ENCODE measurements at places on chromosomes 5 and 9.

GRCh38 chr5:55338810-55339243, 31.0 kb downstream of the MTREX start:
- peak; percentile 29 for DNase-seq

GRCh38 chr9:23662320-23662719, 163.7 kb downstream of the ELAVL2 start:
- DNase-seq: no peak

GRCh38 chr9:135971111-135971766, 10.1 kb upstream of the UBAC1 start:
- no peak for DNase-seq

DNA sequence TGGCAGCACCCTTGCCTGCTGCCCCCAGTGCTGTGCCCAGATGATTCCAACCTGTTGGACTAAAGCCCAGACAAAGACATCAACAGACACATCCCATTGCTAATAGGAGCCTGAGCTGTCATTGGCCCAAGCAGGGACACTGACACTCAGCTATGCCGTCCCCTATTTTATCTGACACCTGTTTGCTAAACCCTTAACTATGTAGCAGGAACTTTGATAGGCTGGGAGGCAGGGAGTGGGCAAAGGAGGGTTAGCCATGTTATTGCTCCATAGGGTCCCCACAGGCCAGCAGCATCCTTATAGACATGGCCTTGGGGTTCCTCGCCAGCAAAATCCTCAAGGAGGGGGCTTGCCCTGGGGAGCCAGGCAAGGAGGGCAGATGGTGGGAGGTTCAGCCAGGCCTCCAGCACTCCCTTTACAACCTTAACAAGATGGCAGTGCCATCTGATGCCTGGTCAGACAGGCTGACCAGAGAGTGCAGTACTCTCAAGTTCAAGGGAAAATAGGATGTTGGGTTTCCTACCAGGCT, 50.4 kb upstream of the CDKN2AIPNL start:
- no peak for DNase-seq

GRCh38 chr5:154756009-154756867, 1.1 kb downstream of the LARP1 start:
- peak; percentile 23 for DNase-seq

- DNase-seq: no peak
Observed at GRCh38 chr5:17838469-17838868, 204.2 kb downstream of the TAF11L14 start.

GRCh38 chr9:77981332-77981731, 50.3 kb downstream of the GNAQ start:
- no peak for DNase-seq

GRCh38 chr5:4976902-4977301, 163.2 kb upstream of the ADAMTS16 start:
- no peak for DNase-seq

DNA sequence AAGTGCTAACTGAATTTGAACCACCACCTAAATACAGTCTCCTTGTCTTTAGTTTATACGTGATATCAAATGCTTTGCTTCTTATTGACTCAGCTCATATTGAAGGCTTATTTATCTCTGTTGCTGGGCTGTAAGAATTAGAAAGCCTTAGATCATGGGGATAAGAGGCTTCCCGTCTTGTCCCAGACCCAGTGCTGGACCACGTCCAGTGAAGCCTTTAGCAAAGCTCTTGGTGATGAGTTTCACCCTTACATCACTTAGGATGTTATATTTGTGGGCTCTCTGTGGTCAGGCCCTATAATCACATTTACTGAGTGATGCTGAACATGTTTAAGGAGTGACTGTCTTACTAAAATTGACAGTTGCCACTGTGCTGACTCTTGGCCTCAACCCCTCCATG, 11.2 kb downstream of the FAM240B start:
- no peak for DNase-seq

DNA sequence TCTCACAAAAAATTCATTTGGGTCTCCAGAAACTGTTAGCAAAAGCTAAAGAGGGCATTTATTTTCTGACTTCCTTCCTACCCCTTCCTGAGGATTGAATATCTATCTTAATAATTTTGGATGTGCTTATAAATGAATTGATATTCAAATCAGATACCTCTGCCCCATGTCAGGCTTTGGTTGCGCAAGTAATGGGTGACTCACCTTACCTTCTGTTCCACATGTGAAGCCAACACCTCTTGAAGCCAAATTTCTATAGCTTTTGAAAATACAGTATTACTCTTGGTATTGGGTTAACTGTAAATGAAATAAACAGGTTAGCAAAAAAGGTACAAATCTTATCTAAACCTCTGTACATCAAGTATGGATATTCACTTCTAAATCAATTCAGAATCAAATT, 122.0 kb downstream of the PRDM6 start:
- no peak for DNase-seq

DNA sequence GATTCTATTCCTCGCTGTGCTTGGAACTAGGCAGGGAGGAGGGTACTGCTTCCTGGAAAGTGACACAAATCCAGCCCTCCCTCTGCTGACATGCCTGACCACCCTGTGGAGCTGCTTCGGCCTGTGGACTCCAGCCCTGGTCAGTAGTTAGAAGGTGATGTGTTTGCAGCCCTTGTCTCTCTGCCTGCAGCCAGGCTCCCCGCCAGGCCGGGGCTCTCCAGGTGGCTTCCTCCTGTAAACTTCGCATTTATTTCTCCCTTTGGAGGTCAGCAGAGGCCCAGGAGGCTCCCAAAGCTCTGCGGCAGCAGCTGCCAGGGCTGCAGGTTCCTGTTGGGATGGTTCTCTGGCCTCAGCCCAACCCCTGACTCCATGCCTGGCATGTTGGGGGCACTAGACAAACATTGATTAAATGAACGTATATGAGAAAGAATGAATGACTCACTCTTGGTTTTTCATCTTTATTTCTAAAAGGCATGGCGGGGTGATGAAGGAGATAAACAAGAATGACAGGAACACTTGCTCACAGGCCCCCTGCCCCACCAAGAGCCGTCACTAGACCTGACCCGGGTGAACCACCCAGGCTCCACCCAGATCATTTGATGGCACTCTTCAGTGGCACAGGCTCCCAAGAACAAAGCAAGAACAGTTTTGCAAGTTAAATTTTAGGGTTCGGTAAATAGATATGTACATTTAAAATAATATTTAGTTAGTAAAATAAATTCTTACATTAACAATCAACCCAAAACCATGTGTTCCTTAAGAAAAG, 8.4 kb upstream of the IRX2 start:
- DNase-seq: no peak

GRCh38 chr5:148732692-148733091, 78.4 kb upstream of the HTR4 start:
- DNase-seq: no peak

GRCh38 chr9:29422438-29422837, 1849.2 kb upstream of the C9orf72 start:
- DNase-seq: no peak

DNA sequence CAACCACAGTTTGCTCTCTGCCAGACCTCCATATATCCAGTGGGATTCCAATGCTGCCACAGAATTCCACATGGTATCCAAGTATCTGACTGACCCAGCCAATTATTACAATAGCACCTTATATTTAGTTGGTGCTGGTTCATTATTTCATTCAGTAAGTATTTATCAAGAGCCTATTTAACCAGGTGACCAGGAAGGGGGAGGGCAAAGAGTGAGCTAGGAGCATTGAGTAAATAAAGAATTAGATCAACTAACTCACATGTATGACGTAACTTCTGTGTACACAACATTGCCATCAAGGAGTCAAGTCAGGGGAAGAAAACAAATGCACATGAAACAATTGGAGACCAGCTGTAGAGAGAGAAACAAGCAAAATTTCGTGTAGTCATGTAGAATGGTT, 207.1 kb upstream of the PAPPA start:
- no peak for DNase-seq

DNA sequence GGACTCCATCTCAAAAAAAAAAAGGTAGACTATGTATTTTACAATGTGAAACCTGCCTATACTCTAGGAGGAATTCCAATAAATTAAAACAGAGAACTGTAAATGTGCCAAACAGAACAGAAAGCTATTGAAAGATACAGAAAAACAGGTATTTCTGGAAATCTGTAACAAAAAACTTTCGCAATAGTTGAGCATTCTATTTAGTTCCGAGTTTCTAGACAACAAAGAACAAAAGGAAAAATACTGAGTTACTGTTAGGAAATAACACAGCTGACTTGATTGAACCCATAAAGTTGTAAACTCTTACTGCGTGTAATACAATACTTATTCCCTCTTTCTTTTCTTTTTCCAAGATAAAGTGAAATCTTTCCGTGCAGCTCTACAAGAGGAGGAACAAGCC, 18.6 kb downstream of the DIMT1 start:
- no peak for DNase-seq

DNA sequence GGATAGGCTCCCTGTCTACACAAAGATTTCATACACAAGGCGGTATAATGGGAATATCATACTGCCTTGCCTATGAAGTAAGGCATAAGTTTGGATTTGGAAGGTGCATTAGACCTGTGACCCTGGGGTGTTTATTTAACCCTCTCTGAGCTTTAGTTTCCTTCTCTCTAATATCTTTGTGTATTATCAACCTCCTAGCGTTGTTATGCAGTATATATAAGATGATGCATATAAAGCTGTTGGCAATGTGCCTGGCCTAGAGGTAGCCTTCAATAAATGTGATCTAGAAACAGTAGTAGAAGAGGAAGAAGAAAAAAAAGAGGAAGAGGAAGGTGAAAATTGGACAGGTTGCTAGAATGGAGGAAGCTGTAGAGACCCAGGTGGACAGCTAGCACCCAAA, 311.6 kb upstream of the CLINT1 start:
- no peak for DNase-seq

DNA sequence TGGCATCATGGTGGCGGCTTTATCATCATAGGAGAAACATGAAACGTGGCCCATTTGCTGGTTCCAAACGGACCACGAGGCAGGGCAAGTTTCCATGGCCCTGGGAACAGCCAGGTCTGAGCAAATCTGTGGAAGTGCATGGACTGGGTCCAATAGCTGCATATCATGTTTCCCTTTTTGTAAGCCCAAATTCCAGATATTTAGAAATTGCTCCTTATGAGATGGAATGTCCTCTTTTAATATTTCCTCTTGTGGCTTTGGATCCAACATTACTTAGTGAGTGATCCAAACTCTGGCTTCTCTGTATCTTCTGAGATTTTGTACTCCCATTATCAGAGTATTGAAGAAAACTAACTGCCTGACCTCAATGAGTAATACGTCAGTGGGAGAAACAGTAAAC, 79.8 kb upstream of the FBXL7 start:
- DNase-seq: no peak

- DNase-seq: no peak
Observed at GRCh38 chr9:136305804-136306203, 1.9 kb upstream of the CCDC187 start.

DNA sequence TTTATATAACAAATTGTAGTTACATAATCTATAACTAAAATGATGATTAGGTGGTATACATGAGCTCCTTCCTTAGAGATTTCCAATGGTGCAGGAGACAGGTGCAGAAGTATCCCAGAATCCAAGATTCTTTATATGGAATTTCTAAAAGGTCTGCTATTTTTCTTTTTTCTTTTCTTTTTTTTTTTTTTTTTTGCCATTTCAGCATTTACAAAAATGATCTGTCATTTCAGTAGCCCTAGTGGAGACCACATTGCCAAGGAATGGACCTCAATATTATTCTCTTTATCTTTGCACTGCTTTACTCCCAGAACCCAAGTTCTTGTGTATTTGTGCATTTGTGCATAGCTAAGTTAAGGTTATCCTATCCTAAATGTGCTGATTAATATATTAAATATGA, 61.7 kb downstream of the MRPS30 start:
- no peak for DNase-seq

DNA sequence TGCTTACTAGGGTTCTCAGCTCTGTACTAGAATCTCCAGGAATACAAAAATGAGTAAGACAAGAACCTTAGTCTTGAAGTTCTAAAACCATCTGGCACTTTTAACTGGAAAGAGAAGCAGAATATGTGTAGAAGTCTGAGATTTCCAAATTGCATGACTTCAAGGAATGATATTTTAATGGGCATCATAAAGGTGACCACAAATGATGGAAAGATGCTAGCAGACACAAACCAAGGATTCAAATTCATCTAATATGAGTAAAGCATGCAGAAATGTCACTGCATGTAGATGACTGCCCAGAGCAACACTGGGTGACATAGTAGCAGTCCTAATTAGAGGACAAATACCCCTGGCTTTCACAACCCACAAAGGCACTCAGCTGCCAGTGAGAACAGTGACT, 117.2 kb downstream of the RPS23 start:
- no peak for DNase-seq

DNA sequence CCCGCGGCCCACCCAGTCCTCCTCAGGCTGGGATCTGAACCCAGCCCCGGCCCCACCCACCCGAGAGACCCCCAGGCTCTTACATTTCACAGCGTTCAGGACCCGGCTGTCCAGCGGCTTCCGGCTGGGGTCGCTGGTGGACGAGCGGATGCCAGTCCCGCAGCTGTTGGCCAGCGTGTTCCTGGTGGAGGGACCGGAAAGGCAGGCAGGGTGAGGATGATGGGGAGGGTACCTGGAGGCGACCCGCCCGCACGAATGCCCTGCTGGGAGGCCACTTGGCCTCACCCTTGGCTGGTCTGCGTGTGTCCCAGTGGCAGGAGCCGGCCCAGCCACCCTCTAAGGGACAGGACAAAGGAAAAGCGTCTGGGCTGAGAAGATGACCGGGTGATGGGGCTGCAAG, 51.9 kb upstream of the UBAC1 start:
- DNase-seq: no peak

DNA sequence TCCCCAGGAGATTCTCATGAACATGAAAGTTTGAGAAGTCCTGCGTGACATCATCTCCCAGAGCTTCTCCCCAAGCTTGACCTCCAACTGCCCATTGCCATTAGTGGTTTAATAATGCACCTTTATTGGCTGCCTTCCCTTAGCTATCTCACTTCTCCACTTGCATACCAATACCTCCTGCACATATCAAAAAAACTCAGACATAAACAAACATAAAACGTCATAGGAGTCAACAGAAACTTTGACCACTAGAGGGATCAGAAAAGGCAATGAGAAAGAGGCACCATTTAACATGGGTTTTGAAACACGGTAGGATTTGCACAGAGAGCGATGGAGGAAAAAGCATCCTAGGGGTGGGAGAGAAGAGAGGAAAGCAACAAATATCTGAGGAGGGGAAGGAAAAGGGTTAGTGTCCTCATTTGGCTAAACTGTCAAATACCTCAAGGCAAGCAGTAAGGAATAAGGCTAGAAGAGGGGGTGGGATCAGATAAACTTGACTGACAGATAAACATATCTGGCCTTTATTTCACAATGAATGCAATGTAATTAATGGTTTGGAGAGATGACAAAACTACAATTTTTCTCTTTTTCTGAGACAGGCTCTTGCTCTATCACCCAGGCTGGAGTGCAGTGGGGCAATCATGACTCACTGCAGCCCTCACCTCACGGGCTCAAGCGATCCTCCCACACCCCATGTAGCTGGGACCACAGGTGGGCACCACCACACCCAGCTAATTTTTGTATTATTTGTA, 27.0 kb downstream of the GNAQ start:
- DNase-seq: no peak

Measured in activated T-helper 9 cell treated with anti-CD3 and anti-CD28 coated beads, Interleukin-2, amount 50 U/mL, for 16 hours (primary cell).